Kidney epithelial cell (primary cell): ENCODE measurements at places on chromosomes 12 and 14.

DNA sequence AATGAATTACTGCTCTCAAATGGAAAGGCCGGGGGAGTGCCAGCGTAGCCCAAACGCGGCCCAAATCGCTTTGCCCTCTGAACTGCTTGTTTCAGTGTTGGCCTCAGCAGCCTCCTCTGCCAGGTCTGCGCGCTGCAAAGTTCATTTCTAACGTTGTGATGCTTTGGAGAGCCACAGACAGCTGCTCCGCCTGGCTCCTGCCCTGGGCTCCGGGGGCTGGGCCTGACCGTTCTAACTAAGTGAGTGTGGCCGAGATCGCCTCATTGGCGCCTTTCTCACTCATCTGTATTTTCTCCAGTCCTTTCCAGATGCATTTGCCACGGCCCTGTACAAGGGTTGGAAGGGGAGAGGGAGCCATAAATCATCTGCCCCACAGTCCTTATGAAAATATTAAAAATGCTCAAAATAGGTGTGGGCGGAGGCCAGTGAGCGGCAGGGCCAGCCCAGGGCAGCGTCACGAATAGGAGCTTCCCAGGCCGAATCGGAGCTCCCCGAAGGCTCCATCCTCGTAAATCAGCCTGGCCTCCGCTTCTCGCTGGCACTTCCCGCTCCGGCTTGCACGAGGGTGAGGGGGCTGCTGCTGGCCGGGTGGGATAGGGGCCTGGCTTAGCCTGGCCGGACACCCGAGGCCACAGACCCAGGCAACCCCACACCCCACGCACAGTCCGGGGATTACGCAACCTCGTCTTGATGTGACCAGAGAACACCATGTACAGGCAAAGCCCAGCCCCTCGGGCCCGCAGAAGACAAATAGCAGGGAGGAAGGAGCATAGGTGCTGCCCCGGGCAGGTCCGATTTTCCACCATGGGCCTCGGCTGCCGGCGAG, 196.6 kb upstream of the DIO3 start:
- DNase-seq: no peak

- DNase-seq: peak; percentile 49
Observed at GRCh38 chr12:12221560-12221959, 45.3 kb downstream of the LRP6 start.

DNA sequence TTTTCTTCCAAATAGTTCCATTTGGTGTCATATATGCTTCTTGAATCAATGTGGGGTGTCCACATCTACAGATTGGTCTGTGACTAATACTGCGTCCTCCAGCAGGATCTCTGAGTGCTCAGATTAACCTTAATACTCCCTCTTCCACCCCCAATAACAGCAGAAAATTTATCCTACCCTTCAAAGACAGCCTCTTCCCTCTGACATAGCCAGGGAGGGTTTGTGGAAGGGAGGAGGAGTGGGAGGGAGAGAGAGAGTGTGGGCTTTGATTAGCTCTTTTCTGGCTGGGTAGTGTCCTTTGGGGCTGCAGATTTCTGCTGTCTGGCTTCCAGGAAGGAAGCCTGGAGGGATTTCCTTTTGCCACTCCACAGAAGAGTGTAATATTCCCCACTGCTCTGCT, 220.7 kb downstream of the TTC6 start:
- no peak for DNase-seq

DNA sequence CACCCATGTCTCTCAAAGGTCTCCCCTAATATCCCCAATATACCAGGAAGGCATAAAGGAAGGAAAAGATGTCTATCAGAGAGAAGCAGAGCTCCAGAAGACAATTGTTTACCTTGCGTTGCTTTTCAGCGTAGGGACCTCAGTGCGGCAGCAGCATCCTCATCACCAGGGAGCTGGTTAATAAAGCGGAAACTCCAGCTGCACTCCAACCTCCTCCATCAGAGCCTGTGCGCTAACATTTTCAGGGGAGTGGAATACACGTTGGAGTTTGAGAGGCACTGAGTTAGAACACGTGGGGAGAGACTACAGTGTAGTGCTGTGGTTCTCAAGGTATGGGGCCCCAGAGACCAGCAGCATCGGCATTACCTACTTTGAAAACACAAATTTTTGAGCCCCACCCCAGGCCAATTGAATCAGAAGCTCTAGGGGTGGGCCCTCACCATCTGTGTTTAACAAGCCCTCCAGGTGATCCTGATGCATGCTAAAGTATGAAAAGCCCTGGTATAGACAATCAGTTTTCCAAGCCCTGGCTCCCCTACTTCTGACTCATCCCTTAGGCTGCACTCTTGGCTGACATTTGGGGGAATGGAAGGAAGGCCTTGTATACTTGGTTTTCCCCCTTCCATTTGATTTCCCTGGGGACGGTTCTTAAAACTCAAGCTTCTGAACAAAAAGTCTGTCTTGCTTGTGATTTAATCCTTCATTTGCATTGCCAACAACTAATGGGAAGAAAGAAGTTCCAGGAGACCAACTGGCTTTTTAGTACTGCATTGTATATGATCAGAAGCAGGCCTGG, 419.0 kb upstream of the CCDC196 start:
- no peak for DNase-seq
